ENCODE measurements at places on chromosomes 3 and 15.

GRCh38 chr3:152550284-152550683 lies 281.6 kb downstream of the MBNL1 start:
- no peaks in the 10 kb centered on the region for H3K36me3 ChIP-seq
- no peak overlapping the region for H3K27ac ChIP-seq
- H3K4me1 ChIP-seq = peaks cover 4% of the 10 kb centered on the region
- H3K4me3 ChIP-seq = no peak overlapping the region
- DNase-seq = no peak

DNA sequence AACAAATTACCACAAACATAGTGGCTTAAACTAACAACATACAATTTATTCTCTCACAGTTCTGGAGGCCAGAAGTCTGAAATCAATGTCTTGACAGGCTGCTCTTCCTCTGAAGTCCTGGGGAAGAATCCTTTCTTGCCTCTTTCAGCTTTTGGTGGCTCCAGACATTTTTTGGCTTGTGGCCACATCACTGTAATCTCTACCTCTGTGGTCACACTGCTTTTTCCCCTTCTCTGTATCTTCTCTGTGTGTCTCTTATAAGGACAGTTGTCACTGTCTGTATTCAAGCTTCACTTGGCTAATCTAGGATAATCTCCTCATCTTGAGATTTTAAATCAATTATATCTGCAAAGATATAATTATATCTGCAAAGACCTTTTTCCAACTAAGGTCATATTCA lies 80.3 kb upstream of the ABHD2 start:
- H3K4me1 ChIP-seq = no peaks in the 10 kb centered on the region
- no peaks in the 10 kb centered on the region for H3K27me3 ChIP-seq
- H3K27ac ChIP-seq = no peak overlapping the region
- no peaks in the 10 kb centered on the region for H3K36me3 ChIP-seq
- no peak overlapping the region for H3K4me3 ChIP-seq

- no peak overlapping the region for H3K27ac ChIP-seq
- no peaks in the 10 kb centered on the region for H3K27me3 ChIP-seq
- H3K4me1 ChIP-seq = no peaks in the 10 kb centered on the region
These were observed 79.1 kb upstream of the CGNL1 start for GRCh38 chr15:57297163-57297593.

GRCh38 chr3:141764465-141764864 lies 1.3 kb downstream of the GRK7 start:
- H3K27ac ChIP-seq = no peak overlapping the region
- H3K4me1 ChIP-seq = no peaks in the 10 kb centered on the region
- no peaks in the 10 kb centered on the region for H3K36me3 ChIP-seq
- no peak overlapping the region for H3K4me3 ChIP-seq
- DNase-seq = no peak
- H3K27me3 ChIP-seq = no peaks in the 10 kb centered on the region

DNA sequence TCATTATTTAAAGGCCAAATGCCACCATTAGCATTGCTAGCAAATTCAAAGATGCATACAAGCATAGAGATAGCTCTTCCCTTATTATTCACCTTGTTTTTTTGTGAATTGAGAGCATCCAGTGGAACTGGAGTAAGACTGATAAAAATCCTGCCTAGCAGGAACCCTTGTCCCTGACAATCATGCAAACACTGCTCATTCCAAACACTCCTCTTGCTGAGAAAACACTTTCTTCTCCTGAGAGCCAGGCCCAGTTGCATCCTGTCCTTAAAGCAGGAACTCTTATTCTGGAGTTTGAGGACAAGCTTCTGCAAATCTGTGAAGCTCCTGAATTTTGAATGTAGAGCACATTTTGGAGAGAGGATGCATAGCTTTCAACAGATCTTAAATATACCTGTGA lies 49.3 kb upstream of the KCNMB2 start:
- DNase-seq = no peak
- H3K27ac ChIP-seq = no peak overlapping the region
- no peaks in the 10 kb centered on the region for H3K27me3 ChIP-seq
- no peaks in the 10 kb centered on the region for H3K36me3 ChIP-seq

DNA sequence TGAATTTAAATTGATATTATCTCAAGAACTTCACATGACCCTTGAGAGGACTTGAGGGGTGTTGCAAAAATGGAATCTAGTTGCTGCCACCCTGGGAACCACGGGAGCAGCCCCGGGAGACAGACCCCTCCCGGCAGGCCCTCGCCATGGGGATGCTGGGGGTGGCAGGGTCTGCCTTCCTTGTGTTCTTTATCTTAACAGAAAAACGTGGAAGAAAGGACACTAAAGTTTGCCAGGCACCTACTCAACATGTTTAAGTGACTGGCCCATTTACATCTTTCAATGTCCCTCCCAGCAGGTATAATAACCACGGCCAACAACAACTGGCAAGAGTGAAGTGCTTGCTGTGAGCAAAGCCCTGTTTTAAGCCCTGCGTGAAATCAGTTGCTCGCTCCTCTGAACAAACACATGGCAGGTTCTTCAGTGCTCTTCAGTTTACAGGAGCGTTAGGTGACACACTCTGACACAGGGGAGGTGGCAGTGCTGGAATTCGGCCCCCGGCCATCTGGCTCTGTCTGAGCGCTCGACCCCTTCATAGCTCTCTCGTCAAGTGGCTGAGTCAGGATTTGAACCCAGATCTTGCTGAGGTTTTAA lies 112.5 kb downstream of the ASB7 start:
- H3K36me3 ChIP-seq = no peaks in the 10 kb centered on the region
- H3K4me1 ChIP-seq = no peaks in the 10 kb centered on the region
- no peak for DNase-seq

DNA sequence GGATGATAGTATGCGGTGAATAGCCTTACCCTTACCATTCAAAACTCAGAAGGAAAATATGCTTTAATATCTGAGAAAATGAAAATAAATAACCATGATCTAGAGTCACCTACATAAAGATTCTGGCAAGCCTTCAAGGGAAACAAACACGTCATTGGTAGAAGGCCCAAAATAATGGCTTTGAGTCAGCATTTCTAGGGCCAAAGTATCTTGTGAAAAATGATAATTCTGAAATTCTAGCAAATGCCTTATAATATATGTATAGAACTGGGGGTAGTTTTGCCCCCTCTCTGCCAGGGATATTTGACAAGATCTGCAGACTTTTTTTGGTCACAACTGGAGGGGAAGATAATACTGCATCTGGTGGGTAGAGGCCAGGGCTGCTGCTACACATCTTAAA lies 15.4 kb downstream of the PLSCR1 start:
- no peak for DNase-seq
- no peak overlapping the region for H3K4me3 ChIP-seq
- H3K36me3 ChIP-seq = peaks cover 24% of the 10 kb centered on the region

Data from thoracic aorta (tissue), 2 donors.